ENCODE measurements at places on chromosomes 2 and 18.

GRCh38 chr2:152432765-152433164 is 97.8 kb downstream of the FMNL2 start:
- DNase-seq: no peak

GRCh38 chr2:15377202-15377601 is 183.9 kb downstream of the NBAS start:
- no peak for DNase-seq

- DNase-seq: no peak
Measured at GRCh38 chr18:7642331-7642890, 75.3 kb downstream of the PTPRM start.

DNA sequence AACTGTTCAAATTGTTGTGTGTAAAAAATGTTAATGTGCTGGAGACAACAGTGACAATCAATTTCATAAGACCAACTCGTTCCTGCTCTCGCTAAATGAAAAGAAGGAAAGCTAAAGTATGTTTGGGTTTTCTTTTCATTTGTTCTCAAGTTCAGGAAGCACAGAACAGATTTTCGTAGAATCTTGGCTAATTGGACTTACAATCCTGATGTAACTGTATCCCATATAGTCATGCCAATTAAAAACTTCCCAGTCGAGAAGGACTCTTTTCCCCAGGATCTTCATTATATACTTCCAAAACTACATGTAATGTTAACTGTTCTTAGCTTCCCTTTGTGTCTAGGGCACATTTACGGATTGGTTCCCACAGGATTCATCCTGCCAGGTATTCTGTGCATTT is 135.4 kb upstream of the ITGB6 start:
- no peak for DNase-seq

DNA sequence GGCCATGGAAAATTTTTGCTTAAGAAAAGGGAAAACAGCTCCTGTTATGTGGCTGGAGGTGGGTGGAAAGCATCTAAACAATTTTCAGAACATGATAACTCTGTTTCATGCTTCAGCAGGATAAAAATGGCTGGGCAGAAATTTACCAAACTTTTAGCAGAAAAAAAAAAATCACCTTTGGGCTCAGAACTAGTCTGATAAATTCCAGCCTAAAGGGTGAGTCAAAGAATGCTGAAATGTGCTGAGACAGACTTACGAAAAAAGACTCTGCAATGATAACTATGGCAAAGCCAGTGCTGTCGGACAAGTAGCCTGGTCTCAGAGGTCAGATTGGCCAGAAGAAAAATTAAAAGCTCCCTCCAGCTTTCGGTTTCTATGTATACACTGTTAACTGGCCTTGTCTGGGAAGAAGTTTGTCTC is 123.6 kb downstream of the LRATD1 start:
- no peak for DNase-seq

DNA sequence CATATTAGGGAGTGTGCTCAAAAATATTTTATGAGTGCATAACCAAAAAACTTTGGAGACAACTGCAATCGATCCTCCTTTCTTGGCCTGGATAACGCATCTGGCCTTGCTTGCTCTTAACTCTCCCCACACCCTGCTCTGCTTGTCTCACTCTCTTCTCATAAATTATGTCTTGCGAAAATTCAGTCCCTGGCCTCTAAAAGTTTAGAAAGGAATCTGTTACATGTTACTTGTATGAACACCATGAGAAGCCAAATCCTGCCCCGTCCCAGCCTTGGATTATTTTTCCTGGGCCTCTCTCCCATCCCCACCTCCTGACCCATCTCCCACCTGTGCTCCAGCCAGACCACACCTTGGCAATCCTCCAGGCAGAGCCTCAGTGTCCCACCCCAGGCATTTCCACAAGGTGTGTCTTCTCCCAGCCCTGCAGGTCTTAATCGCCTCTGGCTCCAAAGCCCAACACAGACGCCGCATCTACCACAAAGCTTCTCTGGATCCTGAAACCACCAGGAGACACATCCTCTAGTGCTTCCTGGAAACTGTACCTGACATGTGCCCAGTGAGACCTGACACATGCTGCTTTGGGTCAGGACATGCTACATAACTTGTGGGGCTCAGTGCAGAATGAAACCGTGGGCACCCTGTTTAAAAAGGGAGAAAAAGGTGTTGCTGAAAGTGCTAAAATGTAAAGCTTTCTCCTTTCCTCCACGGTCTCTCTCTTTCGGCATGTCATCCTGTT is 99.6 kb upstream of the ST3GAL5 start:
- DNase-seq: no peak

DNA sequence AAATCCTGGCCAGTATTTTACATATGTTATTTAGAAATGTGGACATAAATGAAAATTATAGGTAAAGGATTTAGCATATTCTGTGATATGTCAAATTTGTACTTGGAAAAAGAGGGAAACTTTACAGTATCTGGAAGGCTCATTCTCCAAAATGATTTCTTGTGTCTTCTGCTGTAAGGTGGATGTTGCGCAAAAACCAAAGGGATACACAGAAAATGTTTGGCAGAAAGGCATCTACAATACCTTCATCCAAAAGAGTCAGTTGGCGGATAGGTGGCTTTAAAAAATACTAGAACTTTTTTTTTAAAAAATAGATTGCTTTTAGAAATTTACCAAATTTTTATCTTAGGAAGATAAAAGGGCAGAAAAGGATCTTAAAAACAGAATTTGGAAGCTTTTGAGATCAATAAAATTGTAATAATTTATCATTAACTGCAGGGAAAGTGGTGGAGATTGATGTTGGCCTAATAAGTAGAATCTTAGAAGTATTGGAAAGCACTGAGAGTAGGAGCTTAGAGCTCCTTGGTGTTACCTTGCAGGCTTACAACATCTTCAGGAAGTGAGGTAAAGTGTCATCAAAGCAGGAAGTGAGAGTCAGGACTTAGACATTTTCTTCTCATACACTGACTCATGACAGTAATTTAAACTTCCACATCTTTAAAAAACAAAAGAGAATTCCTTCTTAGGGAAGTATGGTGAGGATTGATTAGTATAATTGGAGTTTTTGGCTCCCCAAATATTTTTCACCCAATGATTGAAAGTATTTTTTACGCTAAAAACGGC is 2.1 kb downstream of the NABP1 start:
- DNase-seq: no peak

DNA sequence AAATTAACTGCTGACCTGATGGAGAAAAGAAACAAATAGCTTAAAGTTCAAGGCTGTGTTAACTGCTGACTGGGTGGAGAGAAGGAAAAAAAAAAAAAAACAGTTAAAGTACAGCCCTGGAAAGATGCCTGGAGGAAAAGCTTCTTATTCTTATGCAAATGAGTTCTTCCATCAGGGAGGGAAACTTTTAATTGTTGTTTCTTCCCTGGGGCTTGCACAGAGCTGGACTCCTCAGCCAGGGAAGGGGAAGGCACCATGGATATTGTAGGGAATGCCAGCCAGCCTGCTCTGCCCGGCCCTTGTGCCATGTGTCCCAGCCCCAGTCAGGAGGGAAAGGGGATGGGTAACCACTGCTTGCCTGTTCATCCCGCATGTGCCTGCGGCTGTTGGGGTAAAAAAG is 833.1 kb upstream of the CRIM1 start:
- no peak for DNase-seq

DNA sequence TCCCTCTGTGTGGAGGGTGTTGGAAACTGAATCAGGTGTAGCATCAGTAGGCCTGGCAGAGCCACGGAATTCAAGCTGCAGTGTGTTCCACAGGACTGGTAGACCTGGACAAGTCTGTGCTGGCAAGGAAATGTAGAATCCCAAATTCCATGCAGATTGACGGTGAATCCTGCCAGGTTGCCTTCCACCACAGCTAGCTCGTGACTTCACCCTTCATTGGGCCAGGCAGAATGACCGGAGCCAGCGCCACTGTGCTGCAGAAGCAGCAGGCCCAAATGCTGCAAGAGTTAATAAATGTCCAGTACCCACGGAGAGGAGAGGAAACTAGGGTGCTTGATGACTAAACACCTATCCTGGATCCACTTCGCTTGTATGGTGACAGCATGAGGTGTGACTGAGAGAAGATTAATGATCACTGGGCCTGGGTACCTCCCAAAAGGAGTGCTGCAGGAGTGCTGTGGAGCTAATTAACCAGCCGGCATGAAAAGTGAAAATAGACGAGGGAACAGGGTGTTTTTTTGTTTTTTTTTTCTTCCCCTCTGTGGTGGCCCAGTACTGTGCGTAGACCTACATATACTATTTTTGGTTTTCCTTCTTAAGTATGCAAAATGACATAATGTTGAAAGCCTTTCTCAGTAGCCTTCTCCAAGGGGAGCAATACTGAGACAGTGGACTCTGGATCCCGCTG is 122.2 kb downstream of the TANC1 start:
- no peak for DNase-seq

DNA sequence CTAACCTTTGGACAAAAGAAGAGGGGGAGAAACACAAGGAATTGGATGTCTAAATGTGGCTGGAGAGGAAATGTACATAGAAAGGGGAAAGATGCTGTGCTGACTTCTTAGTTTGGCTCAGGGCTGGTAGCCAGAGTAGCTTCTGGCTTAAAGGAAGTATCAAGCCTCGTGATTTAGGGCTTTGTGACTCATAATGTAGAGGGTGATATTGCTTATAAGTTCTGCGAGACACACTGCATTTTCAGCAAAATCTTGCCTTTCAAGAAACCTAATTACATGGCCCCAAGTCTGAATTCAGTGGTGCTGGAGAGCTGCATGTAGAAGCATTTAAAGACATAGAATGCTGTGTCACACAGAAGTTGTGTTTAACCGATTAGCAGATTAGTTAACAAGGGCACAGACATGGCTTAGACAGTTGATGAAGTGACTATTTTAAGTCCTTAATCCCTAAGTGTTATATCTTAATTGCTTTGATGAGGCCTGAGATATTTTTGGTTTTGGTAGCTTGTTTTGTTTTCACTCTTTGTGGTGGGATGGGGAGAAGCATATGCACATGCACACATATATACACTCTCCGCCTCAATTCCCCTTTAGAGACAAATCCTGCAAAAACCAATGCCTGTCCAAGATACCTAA is 66.4 kb downstream of the EPAS1 start:
- no peak for DNase-seq

DNA sequence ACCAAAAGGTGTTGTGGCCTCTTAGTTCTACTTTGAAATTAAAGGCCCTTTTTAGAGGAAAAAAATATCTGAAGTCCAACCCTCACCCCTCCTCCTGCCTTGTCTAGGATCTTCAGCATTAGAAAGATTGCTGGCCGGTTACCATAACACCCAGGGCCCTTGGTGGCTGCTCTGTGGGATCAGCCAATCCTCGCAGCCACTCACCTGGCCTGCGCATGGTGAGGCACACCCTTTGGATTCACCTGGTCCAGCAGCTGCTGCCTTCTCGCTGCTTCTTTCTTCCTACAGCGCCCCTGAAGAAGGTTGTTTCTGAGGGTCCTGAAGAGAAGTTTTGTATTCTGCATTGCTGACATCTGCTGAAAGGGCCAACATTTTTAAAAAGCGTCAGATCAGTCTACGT is 25.2 kb downstream of the DYTN start:
- no peak for DNase-seq

GRCh38 chr18:31042406-31043181 is at the start of gene DSC3:
DSC3 (minus strand) TSS chr18:31042742; CDS start chr18:31042660, 82 bp downstream.
- DNase-seq: peak; percentile 35

DNA sequence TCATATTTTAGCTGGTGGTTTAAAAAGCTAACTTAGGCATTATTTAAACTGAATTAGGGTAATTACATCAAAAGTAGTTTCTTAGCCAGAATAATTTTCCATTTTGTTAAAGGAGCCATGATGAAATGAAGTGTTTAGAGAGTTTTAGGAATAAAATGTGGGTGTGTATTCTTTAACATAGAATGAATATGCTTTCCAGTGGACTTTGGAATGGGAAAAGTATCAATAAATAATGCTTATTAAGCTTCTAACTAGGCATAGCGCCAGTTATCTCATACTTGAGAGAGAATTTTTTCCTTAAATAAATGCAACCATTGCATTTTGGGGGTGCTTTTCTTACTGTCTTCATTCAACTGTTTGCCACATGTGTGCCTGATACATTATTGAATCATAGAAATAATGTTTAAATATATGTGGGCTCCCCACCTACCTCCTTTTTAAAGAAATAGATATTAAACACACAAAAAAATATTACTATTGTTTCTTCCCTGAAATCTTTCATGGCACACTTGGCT is 90.4 kb downstream of the CAMKMT start:
- no peak for DNase-seq

- no peak for DNase-seq
Measured at GRCh38 chr18:79524181-79525078, 128.7 kb downstream of the NFATC1 start.

DNA sequence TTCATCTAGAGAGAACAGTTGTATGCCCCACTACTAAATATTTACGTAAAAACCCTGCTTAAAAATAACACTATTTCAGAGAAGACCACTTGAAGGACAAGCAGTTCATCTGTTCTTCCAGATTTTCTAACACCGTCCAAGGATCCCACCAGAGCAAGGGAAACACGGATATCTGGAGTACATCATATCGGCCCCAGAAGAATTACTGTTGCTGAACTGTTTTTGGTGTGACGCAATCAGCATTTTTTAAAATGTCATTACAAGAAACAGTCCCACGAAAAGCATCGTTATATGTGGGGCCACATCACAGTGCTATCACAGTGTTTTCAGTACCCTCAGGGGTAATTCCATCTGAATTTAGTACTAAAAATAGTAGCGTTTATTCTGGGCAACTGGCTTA is 134.5 kb upstream of the PKDCC start:
- DNase-seq: no peak

DNA sequence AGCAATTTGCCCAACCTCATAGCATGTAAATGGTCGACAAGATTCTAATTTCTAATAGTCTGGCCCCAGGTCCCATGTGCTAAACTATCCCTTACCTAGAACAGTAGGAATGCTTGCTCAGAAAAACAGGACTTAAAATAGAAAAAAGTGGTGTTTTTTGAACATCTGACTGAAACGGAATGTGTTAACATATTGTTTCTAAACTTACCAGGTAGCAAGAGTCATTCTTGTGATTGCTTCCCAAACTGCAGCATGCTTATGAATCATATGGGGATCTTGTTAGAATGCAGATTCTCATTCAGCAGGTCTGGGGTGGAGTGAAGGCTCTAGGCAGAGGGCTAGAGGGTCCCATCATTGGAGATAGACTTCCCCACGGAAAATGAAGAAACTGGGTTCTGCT is 5.8 kb upstream of the SLC20A1 start:
- DNase-seq: no peak

DNA sequence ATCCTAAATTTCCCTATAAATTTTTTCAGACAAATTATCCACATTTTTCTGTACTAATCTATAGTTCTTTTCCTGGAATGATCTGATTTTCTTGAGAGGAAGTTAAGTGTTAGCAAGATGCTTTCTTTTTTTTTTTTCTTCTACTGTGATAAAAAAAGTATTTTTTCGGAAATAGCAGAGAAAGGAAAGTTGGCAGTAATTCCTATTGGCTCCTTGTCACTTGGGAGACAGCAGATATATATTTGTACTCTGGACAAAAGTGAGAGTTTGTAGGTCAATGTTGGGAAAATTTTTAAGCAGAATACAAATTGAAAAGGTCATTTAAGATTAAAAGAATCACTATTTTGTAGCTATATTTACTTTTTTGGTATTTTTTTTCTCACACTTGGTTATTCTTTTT is 635.7 kb upstream of the NRXN1 start:
- no peak for DNase-seq

- DNase-seq: no peak
Measured at GRCh38 chr2:16622399-16622968, 43.1 kb downstream of the CYRIA start.
